Putamen (tissue), 1 donor: ENCODE measurements at places on chromosomes 12 and 14.
A peak's percentile ranks its signal among the peaks of the same experiment; 100 is the strongest.

GRCh38 chr12:56205445-56205844, 16.2 kb upstream of the SMARCC2 start:
- DNase-seq: no peak

- no peak for DNase-seq
Observed at GRCh38 chr12:108606492-108606891, 8.6 kb upstream of the TMEM119 start.

DNA sequence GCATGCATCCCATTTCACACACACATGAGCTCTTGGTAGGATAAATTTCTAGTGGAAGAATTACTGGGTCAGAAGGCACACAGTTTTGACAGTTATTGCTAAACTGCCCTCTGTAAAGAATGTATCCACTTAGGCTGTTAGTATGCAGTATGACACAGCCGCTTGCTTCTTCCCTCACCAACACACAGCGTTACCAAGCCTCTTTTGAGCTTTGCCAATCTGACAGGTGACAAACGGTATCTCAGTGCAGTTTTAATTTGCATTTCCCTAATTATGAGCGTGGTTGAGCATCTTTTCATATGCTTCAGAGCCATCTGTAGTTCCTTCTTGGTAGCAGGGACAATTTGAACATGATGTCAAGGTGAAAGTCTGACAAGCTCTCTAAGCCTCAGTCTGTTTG, 42.9 kb downstream of the HRK start:
- peak; percentile 55 for DNase-seq

- DNase-seq: no peak
Observed at GRCh38 chr14:26170885-26171284, 426.9 kb downstream of the NOVA1 start.

DNA sequence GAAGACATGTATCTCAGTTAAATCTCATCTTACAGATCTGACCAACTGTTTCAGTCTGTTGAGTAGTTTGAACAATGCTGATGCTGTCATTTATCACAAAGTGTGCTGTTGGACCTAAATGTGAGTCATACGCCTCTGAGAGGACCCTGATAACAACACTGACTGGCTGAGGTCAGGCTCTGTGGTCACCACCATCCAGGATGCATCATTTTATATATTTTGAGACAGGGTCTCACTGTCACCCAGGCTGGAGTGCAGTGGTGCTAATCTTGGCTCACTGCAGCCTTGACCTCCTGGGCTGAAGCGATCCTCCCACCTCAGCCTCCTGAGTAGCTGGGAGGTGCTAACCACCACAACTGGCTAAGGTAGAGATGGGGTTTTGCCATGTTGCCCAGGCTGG, 181.0 kb upstream of the RGS6 start:
- DNase-seq: no peak

- no peak for DNase-seq
Observed at GRCh38 chr12:54590978-54591591, 2.6 kb upstream of the PPP1R1A start.

DNA sequence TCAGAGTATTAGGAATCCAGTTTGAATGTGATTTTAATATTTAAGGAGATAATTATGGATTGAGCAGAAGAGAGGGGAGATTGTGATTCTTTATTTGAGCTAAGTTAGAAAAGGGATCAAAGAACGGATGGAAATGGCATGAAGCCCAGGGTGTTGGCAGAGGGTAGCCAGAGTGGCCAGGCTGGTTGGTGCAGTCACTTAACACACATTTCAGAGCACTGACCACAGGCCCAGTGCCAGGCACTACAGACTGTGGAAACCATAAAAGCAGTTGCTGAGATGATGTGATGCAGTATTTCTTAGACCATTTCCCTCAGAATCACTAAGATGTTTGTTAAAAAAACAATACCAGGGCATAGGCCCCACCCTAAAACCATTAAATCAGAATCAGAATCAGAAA, 167.7 kb upstream of the AMIGO2 start:
- peak; percentile 29 for DNase-seq

DNA sequence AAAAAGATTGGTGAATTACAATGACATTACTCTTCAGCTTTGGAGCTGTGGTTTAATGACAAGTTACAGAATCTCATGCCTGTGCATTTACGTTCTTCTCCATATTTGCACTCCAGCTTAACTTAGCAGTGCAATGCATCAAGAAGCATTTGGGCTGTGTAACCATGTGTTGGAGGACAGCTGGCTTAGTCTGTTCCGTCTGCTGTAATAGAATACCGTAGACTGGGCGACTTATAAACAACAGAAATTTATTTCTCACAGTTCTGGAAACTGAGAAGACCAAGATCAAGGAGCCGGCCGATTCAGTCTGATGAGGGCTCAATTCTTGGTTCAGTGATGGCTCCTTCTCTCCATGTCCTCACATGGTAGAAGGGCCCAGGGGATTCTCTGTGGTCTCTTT, 943.5 kb downstream of the BCL11B start:
- DNase-seq: no peak

- no peak for DNase-seq
Observed at GRCh38 chr14:34835312-34835711, 39.8 kb downstream of the BAZ1A start.

- no peak for DNase-seq
Observed at GRCh38 chr12:127038152-127038551, 1228.8 kb upstream of the TMEM132C start.

DNA sequence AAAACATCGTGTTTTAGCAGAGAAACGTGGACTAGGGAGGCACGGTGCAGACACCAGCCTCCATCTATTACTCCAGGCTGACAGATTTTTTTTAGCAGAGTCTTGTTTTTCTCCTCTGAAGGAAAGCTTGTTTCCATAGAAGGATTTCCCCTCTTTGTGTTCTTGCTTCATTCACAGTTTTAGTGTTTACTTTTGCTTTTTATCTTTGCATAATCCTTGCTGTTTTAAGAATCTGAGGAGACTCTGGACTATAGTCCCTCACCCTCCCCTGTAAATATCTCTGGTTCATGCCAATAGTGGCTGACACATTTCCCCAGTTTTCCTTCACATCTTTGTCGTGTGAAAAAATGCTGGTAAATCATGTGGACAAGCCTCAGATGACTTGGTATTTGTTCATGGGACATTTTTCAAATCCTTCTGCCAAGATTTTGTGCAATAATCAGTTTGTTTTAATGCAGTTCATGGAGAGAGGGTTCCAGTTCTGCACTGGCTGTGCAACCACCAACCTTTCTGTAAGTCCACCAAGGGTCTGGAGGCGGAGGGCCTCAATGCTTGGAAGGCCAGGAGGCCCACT, 39.9 kb upstream of the TMCC3 start:
- no peak for DNase-seq

DNA sequence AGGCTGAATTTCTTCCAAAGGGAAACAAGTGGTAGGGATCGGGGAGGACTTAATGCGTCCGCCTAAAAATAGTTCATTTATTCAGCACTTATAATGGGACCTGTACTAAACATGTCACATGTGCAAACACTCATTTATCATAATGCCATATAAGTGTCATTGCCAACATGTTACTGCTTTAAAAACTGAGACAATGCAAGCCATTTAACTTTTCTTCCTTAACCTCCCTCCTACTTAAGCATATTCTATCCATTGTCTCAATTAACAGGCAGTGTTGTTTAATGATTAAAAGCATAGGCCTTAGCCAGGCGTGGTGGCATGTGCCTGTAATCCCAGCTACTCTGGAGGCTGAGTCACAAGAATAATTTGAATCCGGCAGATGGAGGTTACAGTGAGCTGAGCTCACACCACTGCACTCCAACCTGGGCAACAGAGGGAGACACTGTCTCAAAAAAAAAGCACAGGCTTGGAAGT, 13.5 kb upstream of the SCFD1 start:
- DNase-seq: no peak

GRCh38 chr12:55797068-55797467, 20.5 kb downstream of the SARNP start:
- peak; percentile 33 for DNase-seq

- DNase-seq: no peak
Observed at GRCh38 chr12:58481811-58482210, 438.5 kb downstream of the LRIG3 start.

DNA sequence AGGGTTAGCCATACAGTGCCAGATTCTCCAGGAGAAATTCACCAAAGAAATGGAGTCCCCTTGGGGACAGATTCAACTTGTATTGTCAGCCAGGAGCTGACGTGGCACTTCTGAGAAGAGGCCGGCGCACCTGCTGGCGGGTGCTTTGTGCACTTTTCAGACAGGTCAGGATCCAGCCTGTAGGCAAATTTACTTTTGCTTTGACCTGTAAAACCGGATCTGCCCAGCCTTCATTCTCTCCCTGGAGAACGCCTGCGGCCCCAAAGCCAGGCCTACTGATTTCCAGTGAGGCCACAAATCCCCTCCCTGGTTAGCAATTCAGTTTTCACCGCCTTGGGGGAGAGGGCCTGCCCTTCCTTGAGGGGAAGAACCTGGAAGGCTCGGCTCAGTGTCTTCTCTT, 17.4 kb downstream of the P2RX4 start:
- DNase-seq: no peak

GRCh38 chr12:108369736-108370396, 30.8 kb upstream of the CMKLR1 start:
- no peak for DNase-seq

GRCh38 chr14:105846312-105846711, 319.9 kb downstream of the TMEM121 start:
- DNase-seq: no peak

GRCh38 chr14:21264025-21264801, 5.0 kb downstream of the HNRNPC start:
- no peak for DNase-seq

GRCh38 chr12:44654646-44655639, 221.2 kb downstream of the NELL2 start:
- DNase-seq: peak; percentile 61

DNA sequence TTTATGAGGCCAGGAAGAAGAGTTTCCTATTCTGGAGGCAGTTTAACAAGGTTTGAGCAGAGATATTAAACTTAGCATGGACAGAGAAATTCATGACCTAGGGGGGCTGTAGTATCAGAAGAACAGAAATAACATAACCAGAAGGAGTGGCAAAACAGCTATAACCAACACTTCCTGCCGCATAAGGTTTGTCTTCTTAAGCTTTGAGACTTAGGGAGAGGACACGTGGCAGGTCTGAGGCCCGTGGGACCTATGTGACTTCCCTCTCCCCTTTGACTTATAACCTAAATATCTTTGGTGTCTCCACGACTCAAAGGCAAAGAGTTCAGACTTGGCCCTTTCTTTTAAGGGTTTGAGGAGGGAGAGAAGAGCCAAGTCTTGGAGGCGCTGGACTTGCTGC, 119.1 kb upstream of the PZP start:
- no peak for DNase-seq

- DNase-seq: no peak
Observed at GRCh38 chr12:130701402-130701744, 14.7 kb downstream of the RIMBP2 start.

DNA sequence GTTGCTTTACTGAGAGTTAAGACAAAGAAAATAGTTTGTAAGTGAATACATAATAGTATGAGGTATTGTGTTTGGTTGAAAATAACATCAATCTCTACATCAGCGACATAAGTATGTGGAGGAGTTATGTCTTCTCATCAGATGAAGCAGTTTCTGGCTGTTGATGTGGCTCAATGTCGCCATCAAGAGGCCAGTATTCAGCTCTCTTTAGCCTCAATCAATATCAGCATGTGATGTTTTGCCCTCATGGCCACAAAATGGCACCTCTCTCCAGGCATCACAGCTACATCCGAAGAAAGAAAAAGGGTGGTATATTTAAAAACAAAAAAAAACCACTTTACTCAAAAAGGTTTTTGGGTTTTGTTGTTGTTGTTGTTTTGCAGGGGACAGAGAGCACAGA, 302.3 kb upstream of the TMEM132C start:
- no peak for DNase-seq

- no peak for DNase-seq
Observed at GRCh38 chr14:53144244-53144643, 8.9 kb downstream of the DDHD1 start.

DNA sequence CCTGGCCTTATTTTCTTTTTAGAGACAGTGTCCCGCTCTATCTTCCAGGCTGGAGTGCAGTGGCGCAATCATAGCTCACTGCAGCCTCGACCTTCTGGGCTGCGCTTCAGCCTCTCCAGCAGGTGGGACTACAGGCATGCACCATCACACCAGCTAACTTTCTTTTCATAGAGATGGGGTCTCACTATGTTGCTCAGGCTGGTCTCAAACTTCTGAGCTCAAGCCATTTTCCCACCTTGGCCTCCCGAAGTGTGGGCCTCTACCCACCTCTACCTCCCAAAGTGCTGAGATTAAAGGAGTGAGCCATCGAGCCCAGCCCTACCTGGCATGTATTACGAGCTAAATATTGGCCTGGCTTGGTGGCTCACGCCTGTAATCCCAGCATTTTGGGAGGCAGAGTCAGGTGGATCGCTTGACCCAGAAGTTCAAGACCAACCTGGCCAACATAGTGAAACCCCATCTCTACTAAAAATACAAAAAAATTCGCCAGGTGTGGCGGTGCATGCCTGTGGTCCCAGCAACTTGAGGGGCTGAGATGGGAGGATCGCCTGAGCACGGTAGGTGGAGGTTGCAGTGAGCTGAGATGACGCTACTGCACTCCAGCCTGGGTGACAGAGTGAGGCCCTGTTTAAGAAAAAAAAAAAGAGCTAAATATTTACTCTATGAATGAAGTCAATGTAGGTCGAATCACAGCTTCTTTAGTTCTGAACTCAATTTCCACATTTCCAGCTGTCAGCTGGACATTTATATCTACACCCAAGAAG, 7.6 kb upstream of the RILPL1 start:
- no peak for DNase-seq

DNA sequence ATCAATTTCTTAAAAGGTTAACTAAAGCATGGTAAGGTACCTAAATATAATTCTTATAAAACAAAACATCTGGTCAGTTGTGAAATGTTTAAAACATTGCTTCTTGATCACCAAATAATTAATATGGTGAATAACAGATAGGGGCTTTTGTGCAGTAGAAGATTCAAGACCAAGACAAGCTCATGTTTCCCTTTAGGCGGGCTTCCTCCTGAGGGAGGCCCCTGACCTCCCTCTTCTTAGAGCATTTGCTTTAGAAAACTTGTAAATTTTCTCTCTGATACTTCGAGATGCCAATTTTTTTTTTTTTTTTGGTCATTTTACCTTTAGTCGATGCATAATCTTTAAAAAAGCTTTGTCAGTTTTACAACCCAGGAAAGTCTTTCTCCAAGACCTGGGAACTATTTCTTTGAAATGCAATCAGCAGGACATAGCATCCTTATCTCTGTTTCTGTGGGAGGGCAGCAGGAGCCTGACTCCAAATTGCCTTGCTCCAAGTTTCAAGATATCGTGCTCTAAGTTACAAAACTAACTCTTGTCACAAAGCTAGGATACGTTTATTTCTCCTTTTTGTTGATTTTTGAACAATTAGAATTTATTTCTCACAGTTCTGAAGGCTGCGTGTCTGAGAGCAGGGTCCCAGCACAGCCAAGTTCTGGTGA, 66.6 kb upstream of the BICD1 start:
- DNase-seq: no peak

GRCh38 chr12:89069431-89069830, 282.9 kb downstream of the DUSP6 start:
- no peak for DNase-seq

DNA sequence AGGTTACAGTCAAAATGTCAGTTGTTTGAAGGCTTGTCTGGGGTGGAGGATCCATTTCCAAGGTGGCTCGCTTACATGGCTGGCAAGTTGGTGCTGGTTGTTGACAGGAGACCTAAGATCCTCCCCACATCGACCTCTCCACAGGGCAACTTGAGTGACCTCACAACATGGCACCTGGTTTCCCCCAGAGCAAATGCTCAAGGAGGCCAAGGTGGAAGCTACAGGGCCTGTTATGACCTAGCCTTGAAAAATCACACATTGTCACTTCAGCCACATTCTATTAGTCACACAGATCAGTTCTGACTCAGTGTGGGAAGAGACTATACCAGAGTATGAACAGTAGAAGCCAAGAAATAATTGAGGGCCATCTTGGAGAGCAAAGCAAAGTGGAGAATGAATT, 11.3 kb upstream of the GNG2 start:
- DNase-seq: no peak
